Cardiac atrium fibroblast (primary cell): ENCODE measurements at places on chromosomes 4 and X. TPM values are rescaled to one million over a fixed set of nuclear protein-coding genes. Genes with fewer than 3 reads are reported as not detected.

HPSE gene
- total RNA-seq = 13.1 and 15.2 TPM in 2 replicates

AFP gene
- 2.7 TPM in 1 of 2 replicates, not detected in the other for total RNA-seq

SSX2B gene
- not detected in 2 replicates for total RNA-seq

TMSB15A gene
- 0.32 and 0.36 TPM in 2 replicates for total RNA-seq

ANAPC4 gene
- 14.4 and 17.7 TPM in 2 replicates for total RNA-seq

NSD2 gene
- 15.2 and 21.9 TPM in 2 replicates for total RNA-seq

CSN1S1 gene
- not detected in 2 replicates for total RNA-seq
